ENCODE measurements at places on chromosomes 6 and 20. TPM values are rescaled to one million over a fixed set of nuclear protein-coding genes. Genes with fewer than 3 reads are reported as not detected.
A peak's percentile ranks its signal among the peaks of the same experiment; 100 is the strongest.

DNA sequence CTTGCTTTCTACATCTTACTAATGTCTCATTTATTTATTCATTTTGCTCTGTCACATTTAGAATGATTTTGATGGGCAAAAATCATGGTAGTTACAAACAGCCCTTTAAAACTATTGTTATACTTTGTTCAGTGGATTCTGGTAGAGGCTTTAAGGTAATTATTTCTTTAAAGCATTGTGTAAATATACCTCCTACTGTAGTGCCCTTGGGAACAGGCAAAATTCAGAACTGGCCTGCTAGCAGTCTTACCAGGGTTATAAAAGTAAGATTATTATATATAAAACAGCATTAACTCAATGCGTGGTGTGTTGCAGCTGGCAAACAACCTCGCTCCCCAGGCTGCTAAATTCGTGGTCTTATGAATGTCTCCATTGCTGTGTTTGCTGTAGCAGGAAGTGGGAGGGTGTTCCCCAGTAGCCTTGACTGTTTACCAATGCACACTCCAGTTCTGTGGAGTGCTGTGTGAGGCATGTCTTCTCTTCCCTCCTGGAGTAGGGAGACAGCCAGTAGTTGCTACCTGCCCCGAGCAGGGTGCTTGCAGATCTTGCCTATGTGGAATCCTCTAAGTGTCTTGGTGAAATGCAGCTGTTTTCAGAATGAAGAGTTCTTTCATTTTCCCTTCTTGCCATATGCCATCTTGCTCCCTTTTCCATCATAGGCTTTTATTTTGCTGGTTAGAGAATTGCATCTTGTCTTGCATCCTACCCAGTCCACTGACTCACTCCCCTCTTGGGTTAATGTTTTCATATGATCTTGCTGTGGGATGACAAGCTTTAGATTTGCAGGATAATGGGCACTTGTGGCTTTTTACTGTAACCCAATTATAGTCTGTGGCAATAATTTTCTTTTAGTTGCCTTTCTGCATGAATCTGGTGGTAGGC lies 45.3 kb downstream of the IGF2R start:
- no peak for DNase-seq

GRCh38 chr6:26065952-26066380 lies 21.3 kb upstream of the HFE start:
- DNase-seq, result peak; percentile 58

- DNase-seq, result no peak
These were observed 67.1 kb downstream of the ESF1 start for GRCh38 chr20:13717631-13718044.

DNA sequence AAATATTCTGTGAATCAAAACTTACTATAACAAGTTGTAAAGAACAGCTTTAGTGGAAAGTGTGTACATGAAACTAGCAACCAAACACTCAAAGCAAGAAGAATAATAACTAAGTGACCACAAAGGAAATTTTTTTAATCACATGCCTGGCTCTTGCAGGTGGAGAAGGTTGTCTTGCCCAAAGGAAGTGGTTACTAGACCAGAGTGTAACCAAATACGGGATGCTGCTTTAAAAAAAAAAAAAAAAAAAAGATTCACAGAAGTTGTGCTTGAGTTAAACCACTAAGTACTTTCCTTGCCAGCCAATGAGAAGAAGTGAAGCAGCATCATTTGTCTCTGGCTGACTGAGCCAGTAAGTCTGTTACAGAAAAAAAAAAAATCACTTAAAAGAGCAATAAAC lies 19.1 kb upstream of the HLA-DQB1 start:
- no peak for DNase-seq

GRCh38 chr20:22720206-22720605 lies 135.8 kb upstream of the FOXA2 start:
- no peak for DNase-seq

DNA sequence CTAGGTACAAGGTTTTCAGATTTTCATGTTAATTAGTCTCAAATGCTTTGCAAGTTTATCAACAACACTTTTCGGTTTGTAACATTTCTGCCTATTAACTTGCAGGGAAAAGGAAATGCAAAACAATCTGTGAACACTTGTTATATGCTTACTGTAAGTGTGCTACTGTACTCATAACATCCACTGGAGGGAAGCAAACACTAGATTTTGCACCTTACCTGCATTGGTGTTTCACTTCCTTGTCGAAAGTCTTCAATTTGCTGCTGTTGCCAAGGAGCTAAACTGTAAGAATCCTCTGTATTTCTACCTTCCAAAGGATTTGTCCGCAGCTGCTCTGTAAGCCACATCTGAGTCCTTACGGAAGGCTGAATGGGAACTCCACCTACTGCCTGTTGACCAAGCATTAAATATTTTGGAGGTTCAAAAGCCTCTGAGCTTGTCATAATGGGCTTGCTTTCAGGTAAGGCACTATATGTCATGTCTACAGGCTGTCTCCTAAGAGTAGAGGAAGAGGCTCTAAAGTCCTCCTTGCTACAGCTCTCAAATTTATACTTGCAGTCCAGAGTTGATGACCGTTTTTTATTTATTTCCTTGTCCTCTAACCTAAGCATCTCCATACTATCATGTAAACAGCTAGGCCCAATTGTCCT lies 17.3 kb downstream of the PLN start:
- no peak for DNase-seq

DNA sequence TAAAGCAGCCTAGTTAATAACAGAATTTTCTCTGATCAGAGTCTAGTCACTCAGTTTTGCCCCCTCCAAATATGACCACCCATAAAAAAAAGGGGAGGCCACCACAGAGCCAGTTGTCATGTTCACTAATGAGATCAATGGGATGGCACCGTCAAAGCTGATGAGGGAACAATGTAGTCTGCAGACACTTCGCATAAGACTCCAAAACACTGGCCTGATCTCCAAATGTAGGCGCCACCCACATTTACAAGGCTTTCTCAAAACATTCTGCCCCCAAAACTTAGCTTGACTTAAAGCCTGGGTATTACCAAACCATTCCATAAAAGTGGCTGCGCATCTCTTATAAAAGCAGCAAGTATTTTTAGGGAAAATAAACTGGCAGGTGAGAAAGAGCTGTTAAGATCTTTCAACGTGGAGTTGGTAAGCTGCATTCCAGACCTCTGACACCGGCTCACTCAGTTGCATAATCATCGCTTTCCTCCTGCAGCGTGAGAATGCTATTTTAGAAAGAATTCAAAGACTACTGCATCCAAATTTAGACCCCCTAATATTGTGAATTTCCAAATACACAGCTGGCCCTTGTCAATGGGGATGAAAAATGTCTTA lies 59.3 kb downstream of the TBC1D7 start:
- DNase-seq, result no peak

GRCh38 chr20:37201827-37202162 lies 22.4 kb upstream of the MROH8 start:
- no peak for DNase-seq

DNA sequence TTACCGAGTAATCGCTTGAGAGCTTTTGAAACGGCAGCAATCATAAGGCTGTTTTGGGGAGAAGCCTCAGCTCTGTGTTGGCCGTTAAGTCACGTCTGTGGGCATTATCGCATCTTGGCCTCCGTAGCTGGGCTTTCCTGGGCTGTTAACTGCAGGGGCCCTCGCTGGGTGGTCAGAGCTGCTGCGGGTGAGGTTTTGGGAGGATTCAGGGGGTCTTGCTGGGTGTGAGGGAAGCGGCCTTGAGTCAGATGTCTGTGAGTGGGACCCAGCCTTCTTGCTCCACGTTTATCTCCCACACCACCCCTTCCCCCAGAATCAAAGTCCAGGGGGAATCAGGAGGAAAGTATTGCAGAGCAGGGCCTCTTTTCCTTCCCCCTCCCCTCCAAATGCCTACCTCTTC lies 3.2 kb upstream of the APCDD1L start:
- no peak for DNase-seq

GRCh38 chr20:57522380-57523140 lies 2.4 kb downstream of the CTCFL start:
- DNase-seq, result no peak

Gene HTR1E
- polyA plus RNA-seq, result 0.69 TPM

Gene THEMIS
- not detected for polyA plus RNA-seq

Gene METTL24
- 17.3 TPM for polyA plus RNA-seq

Gene FAM162B
- polyA plus RNA-seq, result 7.7 TPM

Gene CAGE1
- polyA plus RNA-seq, result 0.17 TPM

Gene MATN4
- polyA plus RNA-seq, result 0.20 TPM

Gene POM121L2
- polyA plus RNA-seq, result not detected
